ENCODE measurements at places on chromosomes 6 and 20.

GRCh38 chr6:106182455-106182854 is 96.3 kb downstream of the PRDM1 start:
- DNase-seq = no peak

DNA sequence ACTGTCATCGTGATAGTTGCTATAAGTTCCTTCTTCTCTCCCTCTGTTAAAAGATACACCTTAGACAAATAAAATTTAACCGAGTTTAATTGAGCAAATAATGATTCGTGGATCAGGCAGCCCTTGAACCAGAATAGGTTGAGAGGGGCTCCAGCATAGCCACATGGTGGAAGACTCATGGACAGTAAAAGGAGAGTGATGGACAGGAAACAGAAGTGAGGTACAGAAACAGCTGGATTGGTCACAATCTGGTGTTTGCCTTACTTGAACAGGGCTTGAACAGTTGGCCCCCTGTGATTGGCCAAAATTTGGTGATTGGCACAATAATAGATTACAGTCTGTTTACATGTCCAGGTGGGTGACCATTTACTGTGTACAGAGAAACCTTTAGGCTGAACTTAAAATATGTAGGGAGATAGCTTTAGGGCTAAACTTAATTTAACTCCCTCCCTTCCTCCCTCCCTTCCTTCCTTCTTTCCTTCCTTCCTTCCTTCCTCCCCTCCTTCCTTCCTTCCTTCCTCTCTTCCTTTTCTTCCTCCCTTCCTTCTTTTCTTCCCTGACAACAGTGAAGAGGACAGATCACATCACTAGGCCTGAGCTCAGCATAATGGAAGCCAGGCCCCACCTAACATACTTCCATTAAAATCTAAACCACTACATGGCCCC is 531.8 kb upstream of the JARID2 start:
- DNase-seq = no peak

DNA sequence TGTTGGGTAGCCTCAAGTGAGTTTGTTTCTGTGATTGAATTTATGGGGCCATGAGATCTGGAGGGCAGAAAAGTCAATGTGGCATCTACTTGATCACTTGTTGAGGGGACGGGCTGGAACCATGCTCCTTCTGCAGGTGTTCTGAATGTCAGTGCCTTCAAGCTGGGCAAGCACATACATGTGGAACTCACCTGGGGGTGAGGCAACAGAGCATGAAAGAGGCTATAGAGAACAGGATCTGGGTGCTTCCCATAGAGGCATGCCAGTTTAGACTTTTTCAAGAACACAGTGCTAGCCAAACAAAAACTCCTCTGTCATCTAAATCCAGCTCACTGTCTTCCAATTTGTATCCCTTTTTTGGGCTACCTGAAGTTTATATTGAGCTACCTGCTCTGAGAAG is 77.8 kb upstream of the SLC35B3 start:
- DNase-seq = no peak

DNA sequence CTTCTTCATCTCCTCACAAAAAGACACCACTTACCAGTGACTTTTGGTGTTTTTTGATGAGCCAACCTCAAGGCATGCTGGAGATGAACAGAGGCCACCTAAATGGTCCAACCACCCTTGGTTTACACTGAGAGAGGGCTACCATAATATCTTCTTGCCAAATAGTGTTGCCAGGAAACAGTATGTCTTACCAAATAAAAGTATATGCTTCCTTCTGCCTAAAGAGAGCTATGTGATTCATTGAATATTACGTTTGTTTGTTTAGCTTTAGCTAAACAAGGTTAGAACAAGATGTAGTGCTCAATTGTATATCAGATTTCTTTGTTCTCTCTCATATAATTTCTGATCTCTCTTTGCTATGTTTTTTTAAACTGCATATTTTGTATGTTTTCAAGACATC is 40.6 kb upstream of the BMP6 start:
- no peak for DNase-seq

DNA sequence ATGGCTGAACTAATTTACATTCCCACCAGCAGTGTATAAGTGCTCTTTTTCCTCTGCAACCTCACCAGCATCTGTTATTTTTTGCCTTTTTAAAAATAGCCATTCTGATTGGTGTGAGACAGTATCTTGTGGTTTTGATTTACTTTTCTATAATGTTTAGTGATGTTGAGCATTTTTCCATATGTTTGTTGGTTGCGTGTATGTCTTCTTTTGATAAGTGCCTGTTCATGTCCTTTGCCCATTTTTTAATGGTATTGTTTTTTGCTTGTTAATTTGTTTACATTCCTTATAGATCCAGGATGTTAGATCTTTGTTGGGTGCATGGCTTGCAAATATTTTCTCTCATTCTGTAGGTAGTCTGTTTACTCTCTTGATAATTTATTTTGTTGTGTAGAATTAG is 169.9 kb downstream of the PRL start:
- DNase-seq = no peak

DNA sequence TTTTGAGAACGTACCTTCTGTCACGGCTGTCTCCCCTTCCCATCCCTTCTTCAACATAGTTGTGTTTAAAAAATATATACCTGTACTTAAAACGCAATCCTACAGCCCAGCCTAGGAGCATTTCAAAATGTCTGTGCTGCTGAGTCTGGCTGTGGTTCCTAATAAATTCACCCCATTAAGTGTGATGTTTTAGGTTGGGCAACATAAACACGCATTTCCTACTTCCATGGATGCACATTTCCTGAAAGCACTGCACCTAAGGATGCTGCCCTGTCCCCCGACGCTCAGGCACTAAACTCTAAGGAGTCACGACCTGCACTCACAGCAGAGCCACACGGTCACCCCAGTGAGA is 1.2 kb downstream of the REV3L start:
- no peak for DNase-seq

DNA sequence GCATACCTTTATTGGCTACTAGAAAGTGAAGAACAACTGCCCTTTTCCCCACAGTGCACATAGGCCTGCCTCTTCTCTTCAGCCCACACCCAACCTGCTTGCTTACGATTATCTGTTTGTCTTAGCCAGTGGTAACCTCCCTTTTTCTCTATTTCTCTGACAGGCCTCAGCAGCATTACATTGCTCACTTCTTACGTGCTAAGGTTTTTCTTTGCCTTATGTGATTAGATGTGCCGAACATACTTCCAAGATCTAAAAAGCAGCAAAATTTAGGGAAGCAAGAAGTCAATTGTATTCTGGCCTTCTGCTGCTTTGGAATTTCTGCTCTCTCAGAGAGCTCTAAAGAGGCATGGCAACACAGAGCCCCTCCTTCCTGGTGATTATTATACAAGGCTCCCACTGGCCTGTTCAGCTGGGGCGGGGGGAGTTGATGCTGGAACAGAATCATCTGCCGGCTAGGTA is 7.0 kb downstream of the B4GALT5 start:
- DNase-seq = no peak

DNA sequence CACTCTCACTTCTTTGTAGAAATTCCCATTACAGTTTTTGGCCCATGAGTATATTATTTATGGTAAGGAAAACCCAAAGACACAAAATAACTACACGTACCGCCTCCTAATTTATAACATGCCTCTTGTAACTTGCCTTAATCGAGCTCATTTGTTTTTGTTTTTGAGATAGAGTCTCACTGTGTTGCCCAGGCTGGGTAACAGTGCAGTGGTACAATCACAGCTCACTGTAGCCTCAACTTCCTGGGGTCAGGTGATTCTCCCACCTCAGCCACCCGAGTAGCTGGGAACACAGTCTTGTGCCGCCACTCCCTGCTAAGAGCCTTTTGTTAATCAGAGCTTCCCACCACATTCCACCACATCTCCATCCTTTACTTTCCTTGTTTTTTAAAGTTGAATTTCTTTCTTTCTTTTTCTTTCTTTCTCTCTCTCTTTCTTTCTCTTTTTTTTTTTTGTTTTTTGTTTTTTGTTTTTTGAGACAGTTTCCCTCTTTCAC is 15.5 kb downstream of the ASIP start:
- no peak for DNase-seq

- no peak for DNase-seq
Measured at GRCh38 chr6:388202-388903, 3.2 kb upstream of the IRF4 start.

DNA sequence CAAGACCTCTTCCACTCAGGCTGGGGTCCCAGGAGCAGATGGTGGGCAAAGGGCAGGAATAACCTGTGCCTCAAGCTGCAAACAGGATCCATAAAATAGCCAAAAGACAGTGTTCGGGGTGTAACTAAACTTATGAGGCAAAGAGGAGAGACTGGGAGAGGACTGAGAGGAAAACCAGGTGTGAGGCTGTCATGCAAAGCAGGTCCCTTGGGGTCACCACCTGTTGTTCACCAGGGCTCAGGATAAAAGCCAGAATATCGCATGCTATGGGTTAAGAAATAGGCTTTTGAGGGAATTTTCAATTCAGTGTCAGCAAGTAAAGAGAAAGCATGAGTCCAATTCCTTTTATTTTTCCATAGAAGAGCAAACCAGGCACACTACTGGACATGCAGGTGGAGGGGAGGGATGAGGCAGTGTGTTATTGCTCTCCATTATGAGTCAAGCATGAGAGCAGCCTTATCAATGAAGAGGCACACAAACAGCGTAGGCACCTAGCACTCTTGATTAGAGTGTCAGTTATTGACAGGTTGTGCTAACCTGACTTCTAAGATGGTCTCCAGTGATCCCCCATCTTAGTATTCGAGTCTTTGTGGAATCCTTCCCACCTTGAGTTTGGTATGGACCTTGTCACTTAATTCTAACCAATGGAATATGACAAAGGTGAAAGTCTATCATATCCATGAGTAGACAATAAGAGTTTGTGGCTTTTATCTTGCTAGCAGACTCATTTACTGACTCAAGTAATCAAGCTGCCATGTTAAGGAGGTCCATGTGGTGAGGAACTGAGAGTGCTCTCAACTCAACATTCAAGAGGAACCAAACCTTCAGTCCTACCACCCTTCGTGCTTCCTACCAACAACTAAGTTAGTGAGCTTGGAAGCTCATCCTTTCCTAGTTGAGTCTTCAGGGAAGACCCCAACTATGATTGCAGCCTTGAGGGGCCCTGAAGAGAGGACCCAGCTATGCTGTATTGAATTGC is 18.8 kb downstream of the HLA-E start:
- peak; percentile 24 for DNase-seq
